Sigmoid colon (tissue), 7 donors: ENCODE measurements at places on chromosomes 16 and 17. TPM values are rescaled to one million over a fixed set of nuclear protein-coding genes. Genes with fewer than 3 reads are reported as not detected.

DNA sequence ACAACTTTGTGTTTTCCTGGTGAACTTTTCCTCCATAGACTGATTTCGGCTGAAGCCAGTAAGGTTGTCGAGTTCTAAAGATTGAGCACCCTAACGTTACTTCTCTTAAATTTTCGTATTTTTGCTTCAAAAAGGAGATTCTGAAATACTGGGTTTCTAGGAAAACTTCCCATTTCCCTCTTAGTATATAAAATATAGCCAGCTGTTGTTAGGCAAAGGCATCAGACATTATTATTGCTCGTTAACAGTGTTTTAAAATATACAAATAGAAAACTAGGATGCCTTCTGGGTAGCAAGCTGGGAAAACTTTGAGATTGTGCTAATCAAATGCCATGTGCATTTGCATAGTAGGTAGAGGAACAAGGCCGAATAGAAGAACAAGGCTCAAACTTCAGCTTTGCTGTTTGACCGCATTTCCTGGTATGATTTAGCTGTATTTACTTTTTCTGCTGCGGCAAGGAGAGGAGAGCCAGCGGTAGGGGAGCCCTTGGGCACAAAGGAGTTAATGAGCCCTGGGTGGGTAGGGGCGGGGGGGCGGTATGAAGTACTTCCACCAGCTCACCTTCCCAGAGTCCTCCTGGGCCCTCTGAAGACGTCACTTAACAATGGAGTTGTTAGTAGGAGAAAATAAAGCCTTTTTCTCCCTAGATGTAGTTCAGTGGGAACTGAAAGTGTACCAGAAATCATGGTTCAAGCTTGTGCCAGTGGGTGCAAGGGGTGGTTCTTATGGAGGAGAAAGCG, 151.9 kb downstream of the MSI2 start:
- DNase-seq, result no peak

Gene ESRP2
- total RNA-seq, result not detected

- peak; percentile 53 for DNase-seq
Observed at GRCh38 chr16:19864566-19864965, 20.1 kb downstream of the GPRC5B start.

GRCh38 chr17:38568845-38569510, 36.8 kb downstream of the SRCIN1 start:
- DNase-seq, result no peak

Gene KRT27
- not detected for total RNA-seq

Gene ZMYND15
- total RNA-seq, result 0.36 TPM

- no peak for DNase-seq
Observed at GRCh38 chr16:46801428-46802049, 29.4 kb downstream of the C16orf87 start.

- no peak for DNase-seq
Observed at GRCh38 chr17:2724784-2725164, 13.2 kb upstream of the CLUH start.

- peak; percentile 83 for DNase-seq
Observed at GRCh38 chr16:88062341-88063210, 111.3 kb downstream of the BANP start.

DNA sequence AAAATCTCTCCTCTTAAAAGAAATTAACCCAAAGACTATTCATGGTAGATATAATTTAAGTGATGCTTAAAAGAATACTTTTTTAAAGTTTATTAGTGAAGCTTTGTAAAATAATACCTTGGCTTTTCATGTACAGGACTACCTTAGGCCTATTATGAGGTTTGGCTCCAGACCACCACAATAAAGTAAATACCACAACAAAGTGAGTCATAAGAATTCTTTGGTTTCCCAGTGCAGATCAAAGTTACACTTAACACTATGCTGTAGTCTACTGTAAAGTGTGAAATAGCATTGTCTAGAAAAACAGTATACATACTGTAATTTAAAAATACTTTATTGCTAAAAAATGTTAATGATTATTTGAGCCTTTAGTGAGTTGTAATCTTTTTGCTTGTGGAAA, 31.7 kb downstream of the CLTC start:
- no peak for DNase-seq

- DNase-seq, result no peak
Observed at GRCh38 chr17:38738007-38738662, 8.0 kb downstream of the CISD3 start.

DNA sequence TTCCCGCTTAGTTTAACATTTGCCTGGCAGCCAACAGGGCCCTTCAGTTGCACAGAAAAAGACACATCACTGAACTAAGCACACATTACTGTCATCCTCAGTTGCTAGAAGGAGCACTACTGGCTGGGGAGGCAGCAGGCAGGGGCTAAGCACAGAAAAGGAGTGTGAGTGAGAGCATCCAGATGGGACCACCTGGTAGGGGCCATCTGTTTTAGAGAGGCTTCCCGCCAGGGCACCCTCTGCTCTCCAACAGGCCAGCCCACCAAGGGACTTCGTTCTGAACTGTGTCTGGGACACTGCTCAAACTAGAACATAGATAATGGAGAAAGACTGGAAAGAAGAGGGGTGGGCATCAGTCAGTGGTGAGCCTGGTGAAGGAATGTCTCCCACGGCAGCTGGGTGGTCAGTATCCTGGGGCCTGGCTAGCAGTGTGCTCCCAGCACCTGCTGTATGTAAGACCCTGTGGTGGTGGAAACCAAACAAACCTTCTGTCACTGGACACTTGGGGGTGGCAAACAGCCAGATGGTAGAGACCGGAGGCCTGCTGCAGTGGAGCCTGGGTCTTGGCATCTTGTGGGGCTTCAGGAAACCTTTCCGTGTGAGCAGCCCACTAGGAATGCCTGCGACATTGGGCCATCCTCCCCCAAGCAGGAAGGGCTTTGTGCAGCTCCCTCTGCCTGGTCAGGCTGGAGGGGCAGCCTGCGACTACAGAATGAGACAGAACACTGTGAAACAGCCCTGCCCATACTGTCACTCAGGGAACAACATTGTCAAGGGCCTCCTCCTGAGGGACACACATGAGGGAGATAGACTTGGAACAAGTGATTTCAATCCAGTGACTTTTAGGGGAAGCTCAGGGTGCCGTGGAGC, 12.8 kb upstream of the RANGRF start:
- DNase-seq, result no peak

Gene VPS9D1
- total RNA-seq, result 4.1 TPM

DNA sequence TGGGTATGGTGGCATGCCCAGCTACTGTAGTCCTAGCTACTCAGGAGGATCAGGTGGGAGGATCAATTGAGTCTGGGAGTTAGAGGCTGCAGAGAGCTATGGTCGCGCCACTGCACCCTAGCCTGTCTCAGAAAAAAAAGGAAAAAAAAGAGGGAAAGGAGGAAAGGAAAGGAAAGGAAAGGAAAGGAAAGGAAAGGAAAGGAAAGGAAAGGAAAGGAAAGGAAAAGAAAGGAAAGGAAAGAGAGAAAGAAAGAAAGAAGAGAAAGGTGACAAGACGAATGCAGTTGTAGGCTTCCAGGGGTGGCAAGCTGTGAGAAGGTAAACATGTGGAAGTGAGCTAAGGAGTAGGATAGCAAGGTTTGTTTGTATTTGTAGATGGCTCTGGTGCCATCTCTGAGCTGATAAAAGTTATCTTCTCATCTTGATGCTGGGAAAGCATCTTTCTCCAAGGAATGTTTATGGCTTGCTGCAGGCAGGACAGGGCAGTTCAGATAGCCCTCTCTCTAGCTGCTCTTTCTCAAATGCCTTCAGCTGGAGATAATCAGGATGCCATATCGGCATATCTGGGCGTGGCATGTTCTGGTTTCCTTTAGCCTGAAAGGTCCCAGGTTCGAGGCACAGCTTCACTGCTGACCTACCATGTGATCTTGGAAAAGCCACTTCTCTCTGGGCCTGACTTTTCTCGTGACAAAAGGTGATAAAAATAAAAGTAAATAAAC, 2.8 kb upstream of the NOS2 start:
- DNase-seq, result no peak

Gene CES1
- total RNA-seq, result 20.2 TPM

GRCh38 chr17:67123699-67124098, 79.3 kb downstream of the CACNG1 start:
- DNase-seq, result no peak

Gene IL17C
- not detected for total RNA-seq

GRCh38 chr16:89065458-89065822, 28.2 kb upstream of the ACSF3 start:
- no peak for DNase-seq

Gene TMEM204
- total RNA-seq, result 40.2 TPM

Gene PRKCA
- 42.6 TPM for total RNA-seq

GRCh38 chr17:80381416-80381923, 33.5 kb upstream of the ENDOV start:
- peak; percentile 43 for DNase-seq

DNA sequence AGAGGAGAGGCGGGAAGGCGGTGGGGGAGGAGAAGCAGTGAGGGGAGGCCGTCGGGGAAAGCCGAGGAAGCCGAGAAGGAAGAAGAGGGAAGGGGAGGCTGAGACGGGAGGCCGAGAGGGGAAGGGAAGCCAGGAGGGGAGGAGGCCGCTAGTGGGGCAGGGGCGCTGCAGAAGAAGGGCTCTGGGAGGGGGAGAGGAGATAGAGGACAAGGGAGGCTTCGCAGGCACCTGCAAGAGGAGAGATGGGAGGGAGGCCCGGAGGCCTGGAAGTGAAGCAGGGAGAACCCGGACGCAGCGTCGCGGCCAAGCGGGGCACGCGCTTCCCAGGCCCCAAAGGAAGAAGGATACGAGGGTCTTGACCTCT, 2.3 kb downstream of the C17orf58 start:
- DNase-seq, result no peak

Gene CDH8
- total RNA-seq, result 0.83 TPM

- DNase-seq, result no peak
Observed at GRCh38 chr16:5188989-5189352, 91.4 kb upstream of the EEF2KMT start.

Gene SEPTIN12
- total RNA-seq, result not detected

Gene FADS6
- total RNA-seq, result not detected

- DNase-seq, result no peak
Observed at GRCh38 chr17:82985973-82986372, 93.4 kb upstream of the METRNL start.

Gene PAQR4
- 3.6 TPM for total RNA-seq

Gene KRT15
- total RNA-seq, result not detected

GRCh38 chr16:55045756-55046460, 115.2 kb downstream of the IRX5 start:
- peak; percentile 22 for DNase-seq

GRCh38 chr16:73390936-73391335, 343.0 kb upstream of the ZFHX3 start:
- no peak for DNase-seq
